NCI-H1436 treated with DMSO at 0.1 percent for 48 hours (cell line): ENCODE measurements at places on chromosomes 16 and 17.

GRCh38 chr17:18218756-18219415 lies 6.5 kb upstream of the LLGL1 start:
- no peak for DNase-seq

GRCh38 chr17:80265205-80266068 lies 4.8 kb downstream of the RNF213 start:
- DNase-seq = no peak

DNA sequence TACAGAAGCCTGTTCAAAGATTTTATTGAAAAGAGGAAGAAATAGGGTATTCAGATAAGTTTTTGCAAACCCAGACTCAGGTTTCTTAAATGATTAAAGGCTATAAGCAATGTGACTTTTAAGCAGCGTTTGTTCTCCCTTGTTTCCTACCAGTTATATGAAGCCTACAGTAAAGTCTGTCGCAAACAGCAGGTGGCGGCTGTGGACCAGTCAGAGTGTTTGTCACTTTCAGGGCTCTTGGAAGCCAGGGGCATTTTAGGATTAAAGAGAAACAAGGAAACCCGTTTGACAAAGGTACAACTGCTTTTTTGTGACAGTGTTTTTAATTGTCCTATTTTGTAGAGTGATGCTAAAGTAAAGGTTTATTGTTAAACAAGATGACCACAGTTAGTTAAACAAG lies 7.7 kb upstream of the RARA start:
- no peak for DNase-seq

DNA sequence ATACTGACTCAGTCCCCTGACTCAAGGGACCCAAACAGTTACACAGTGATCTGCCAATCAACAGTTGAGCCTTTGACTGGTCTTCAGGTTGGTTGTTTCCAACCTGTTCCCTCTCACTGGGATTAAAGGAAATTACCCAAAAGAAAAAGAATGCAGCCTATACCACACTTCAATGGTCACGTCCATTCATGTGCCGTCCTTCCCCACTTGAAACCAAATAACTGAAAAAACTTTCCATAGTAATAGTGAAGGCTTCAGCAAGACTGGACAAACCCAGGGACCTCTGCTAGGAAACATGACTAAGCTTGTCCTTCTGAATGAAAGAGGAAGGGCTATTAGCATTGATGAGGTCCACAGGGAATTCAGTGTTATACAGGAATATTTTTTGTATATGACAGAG lies 30.6 kb downstream of the MRPS23 start:
- DNase-seq = no peak

- DNase-seq = no peak
Observed at GRCh38 chr17:46841561-46842379, 9.6 kb upstream of the WNT9B start.

DNA sequence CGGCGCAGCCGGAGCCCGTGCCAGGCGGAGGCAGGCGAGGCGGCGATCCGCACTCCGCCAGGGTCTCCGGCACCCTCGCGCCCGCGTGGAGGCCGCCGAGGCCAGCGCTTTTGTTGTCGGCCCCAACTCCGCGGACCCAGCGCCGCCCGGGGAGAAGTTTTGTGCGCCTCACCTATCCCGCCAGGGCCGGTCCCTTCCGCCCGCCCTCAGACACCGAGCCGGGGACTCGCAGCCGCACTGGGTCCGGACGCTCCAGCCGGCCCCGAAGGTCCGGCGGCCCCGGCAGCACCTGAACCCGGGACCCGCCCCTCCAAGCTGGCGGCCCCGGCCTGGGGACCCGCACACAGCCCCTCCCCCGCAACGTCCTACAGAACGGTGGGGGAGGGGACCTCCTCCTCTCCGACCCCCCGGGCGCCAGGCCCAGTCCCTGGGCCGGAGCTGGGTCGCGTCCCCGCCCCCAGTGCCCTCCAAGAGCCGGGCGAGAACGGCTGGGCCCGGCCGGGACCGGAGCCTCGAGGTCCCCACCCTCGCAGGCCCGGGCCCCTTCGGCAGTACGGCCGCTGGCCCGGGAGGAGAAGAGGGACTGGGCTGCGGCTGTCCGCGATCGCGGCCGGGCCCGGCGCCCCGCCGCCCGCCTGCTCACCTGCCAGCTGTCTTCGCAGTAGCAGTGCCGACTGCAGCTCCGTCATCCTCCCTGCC lies 698 bp downstream of the UBE2G1 start:
- DNase-seq = no peak

GRCh38 chr17:63369233-63369632 lies 76.9 kb downstream of the CYB561 start:
- no peak for DNase-seq

DNA sequence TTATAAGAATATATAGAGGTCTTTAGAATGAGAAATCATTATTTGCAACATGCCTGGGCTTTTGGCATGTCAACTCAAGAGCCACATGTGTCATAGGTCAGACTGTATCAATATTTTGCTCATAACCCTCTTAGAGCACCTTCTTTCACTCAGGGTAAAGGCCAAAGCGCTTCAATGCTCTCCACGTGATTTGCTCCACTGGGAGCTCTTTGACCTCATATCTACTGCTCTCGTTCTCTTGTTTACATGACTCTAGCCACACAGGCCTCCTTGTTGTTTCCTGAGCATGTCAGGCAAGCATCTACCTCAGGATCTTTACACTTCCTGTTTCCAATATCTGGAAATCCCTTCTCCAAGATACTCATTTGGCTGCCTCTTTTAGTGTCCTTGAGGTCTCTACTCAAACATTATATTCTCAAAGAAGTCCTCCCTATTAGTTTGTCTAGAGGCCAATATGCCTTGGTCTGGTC lies 148.4 kb downstream of the TOX3 start:
- no peak for DNase-seq

DNA sequence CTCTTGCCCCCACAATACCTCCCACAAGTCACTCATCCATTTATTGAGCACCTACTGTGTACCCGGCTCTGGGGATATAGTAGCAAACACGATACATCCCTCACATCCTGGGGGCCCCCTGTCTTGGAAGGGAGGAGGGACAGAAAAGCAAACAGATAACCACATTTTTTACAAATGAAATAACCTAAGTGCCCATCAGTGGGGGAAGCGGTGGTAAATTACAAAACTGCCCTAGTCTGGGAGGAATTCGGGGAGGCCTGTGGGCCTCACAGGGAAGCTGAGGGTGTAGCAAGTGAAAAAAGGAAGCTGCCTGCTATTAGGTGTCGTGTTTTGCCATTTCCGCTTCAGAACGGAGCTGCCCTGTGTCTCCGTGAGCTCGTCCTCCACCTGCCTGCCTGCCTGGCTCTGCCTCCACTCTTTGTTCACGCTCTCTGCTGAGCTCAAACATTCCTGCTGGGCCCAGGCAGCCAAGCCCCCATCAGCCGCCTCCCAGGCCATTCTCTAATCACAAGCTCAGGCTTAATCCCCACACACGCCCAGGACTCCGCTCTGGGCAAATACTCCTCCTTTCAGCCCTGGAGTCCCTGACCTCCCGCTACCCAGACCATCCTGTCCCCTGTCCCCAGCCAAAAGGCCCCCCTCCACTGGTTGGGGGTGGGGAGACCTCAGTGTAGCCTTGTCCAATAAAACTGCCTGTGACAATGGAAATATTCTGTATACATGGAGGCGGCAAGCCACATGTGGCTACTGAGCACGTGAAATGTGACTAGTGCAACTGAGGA lies 10.2 kb upstream of the SEC14L5 start:
- DNase-seq = no peak

DNA sequence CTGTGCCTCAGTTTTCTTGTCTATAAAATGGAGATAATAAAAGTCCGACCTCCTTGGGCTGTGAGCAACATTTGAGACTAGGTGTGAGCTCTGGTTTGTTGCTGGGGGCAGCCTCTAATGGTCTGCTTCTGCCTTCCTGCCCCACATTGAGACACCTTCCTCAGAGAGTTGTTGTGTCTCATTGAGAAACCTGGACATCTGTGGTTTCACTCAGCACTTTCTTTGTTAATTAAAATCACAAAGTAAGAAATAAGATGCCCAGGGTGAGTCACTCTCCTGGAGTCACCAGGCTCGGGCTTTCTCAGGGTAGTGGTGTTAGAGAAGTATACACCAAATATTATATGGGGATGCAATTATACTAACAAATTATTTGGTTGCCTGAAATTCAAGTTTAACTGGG lies 389.2 kb upstream of the SALL1 start:
- no peak for DNase-seq

- no peak for DNase-seq
Observed at GRCh38 chr16:79201436-79201835, 399.1 kb downstream of the MAF start.

- DNase-seq = no peak
Observed at GRCh38 chr16:85675251-85675874, 13.4 kb downstream of the GINS2 start.

- no peak for DNase-seq
Observed at GRCh38 chr17:63480192-63480784, 3.4 kb downstream of the ACE start.

DNA sequence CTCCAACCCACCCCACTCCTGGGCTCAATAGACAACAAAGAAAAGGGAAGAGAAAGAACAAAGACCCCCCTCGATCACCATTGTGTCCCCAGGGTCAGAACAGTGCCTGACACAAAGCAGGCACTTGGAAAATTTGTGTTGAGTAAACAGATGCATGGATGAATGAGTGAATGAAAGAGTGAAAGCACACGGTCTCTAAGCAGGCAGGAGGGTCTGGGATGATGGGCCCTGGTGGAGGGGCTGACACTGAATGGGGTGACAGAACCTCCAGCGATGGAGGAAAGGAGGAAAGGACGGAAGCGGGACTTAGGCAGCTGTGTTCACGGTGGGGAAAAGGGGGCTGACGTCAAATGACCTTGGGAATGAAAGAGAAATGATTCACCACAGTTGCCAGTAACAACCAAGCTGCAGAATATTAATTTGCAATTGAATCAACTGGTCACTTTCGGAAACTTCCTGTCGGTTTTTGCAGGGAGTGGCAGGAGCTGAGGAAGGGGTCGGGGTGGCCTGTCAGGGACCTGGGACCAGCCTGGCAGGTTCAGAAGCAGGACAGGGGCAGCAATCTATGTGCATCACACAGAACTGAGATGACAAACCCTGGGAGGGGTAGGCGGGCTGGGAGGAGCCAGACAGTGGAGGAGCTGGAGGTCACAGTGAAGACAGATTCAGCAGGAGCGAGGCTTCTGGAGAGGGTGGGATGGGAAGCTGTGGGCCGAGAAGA lies 6.7 kb upstream of the GAST start:
- no peak for DNase-seq

DNA sequence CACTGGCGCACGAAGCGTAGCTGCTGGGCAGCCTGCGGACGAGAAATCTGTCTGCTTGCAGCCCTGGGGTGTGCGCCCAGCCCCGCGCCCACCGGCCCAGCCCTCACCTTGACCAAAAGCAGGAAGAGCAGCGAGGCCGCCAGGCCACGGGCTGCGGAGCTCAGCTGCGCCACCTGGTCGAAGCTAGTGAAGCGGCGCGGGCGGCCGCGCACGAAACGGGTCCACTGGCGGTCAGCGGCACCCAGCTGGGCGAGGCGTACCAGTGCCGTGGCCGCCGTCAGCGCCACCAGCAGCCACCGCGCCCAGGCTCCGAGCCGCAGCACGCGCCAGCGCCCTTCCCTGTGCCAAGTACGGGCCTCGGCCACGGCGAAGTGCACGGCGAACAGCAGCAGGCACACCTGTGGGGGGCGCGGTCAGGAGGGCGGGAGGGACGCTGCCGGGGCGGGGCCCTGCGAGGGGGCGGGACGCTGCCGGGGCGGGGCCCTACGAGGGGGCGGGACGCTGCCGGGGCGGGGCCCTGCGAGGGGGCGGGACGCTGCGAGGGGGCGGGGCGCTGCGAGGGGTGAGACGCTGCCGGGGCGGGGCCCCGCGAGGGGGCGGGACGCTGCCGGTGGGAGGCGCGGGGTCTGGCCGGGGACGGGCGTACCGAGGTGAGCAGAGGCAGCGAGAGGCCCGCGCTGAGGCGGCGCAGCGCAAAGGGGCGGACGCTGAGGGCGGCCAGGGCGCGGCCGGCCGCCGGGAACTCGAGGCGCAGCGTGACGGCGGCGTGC lies 43.2 kb downstream of the TSC2 start:
- no peak for DNase-seq

GRCh38 chr16:23107117-23107516 lies 42.1 kb downstream of the USP31 start:
- DNase-seq = no peak

DNA sequence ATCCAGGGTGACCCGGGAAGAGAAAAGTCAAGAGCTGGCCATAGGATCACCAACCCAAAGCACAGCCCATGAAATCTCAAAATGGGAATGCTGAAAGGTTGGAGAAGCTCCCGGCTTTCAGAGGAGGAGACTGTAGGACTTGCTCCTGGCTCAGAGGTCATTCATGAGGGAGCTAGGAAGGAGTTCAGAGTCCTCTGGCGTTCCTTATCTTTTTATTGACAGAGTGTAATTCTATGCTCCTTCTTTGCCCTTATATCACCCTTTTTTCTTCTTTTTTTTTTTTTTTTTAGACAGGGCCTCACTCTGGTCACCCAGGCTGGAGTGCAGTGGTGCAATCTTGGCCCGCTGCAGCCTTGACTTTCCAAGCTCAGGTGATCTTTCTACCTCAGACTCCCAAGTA lies 27.3 kb upstream of the CNOT1 start:
- DNase-seq = no peak

DNA sequence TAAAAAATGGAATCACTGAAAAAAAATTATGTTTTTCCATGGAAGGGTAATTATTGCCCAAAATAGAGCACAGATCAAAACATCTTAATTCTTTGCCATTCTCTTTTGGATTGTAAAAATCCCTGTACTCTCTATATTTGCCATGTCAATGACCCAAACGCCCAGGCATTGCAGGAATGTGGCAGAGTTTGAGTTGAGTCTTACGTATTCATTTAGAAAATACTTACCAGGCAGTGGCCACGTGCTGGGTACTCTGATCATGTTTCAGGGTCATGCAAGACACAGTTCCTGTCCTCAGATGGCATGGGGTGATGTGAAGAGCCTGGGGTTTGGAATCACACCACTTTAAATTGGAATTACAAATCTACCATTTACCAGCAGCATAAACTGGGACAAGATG lies 267.7 kb downstream of the ABCC12 start:
- DNase-seq = no peak

DNA sequence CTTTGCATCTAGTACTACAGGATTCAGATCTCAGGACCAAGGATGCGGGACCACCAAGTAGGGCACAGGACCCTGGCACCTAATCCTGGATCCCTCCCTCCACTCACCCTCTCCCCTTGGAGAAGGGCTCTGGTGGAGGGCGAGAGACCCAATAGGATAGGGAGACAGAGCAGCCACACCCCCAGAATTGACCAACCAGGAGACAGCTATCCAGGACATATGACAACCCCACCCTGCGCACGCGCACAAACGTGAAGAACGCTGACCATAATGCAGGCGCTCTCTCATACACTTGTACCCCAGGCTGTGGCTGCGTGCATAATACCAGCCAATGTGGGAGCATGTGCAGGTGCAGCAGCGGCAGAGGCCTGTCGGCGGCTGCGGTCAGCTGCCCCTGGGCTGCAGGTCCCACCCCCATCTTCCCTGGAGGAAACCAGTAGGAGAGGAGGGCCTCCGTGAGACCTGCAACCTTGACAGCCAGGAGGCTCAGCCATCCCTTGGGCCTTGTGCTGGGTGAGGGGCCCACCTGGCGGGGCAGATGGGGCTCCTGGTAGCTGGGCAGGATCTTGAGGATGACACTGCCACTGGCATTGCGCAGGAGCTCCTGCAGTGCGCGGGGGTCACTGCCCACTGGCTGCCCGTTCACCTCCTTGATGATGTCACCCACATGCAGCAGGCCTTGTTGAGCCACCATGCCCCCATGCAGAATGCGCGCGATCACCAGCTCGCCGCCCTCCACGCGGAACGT lies 25.4 kb downstream of the MPP2 start:
- DNase-seq = no peak

GRCh38 chr17:7183433-7184090 lies 4.4 kb upstream of the ASGR1 start:
- no peak for DNase-seq
